Stimulated activated CD4-positive, alpha-beta T cell treated with anti-CD3 and anti-CD28 coated beads, Interleukin-4, amount 100 ng/mL, for 4 hours (primary cell): ENCODE measurements at places on chromosomes 5 and 9.

GRCh38 chr5:135829681-135830383, 4.6 kb upstream of the SLC25A48 start:
- peak; percentile 16 for DNase-seq

- DNase-seq, result no peak
Measured at GRCh38 chr5:133316346-133317343, 264.8 kb downstream of the HSPA4 start.

DNA sequence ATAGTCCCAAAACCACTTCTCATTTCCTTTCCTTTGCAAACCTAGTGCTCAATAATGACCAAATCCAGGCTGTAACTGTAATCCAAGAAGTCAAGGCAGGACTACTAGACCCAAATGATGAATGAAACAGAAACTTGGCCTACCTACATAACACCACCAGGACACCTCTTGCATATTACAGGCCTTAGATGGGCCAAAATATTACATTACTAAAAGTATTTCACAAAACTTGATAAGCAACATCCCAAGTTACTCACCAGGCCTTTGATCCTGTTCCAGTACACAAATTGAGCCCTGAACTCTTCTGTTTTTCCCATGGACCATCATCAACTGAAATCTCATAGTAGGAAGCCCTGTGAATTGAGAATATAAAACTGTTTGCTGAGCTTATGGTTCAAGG, 34.8 kb downstream of the NADK2 start:
- no peak for DNase-seq

DNA sequence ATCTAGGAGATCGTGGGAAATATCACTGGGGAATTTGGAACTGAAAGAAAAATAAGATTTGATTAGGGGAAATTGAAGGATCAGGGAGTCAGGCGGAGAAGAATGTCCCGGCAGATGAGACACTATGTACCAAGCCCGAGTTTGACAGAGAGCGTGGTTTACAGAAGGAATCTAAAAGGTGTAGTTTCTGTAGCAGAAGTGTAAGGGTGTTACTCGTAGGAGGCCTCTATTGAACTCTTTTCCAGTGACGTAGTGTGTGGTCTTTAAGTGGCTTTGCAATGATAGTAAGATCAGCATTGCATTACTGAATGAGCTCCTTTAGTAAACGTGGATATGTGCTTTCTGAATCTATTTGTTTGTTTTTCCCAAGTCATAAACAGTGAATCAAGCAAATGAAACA, 59.3 kb upstream of the CDKN2B start:
- no peak for DNase-seq

- DNase-seq, result no peak
Measured at GRCh38 chr5:74766418-74766848, 484 bp downstream of the GFM2 start.

- no peak for DNase-seq
Measured at GRCh38 chr9:77604316-77604715, 43.8 kb downstream of the GNA14 start.

DNA sequence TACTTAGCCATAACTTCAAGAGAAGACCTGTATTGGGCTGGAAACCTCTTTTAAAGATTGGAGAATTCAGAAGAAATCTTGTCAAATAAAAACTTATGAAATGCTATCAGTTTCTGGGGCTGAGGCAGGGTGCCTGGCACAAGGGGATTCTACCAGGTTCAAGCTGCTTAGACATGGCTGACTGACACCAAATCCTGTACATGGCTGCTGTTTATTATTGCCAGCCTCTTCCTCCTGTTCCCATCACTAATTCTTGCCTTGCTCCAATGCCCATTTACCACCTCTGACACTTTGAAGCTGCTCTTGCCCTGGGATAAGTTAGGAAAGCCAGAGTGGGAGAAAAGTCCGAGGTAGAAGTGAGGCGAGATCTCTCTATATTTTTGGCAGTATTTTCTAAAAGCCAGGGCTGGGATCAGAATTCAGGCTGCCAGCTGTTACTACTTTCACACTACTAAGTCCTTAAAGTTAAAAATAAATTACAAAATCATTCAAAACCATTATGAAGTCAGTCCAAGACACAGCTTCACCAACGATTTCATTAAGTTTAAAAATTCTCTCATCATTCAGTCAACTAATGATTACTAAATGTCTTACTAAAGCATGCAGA, 66.3 kb upstream of the TNFAIP8 start:
- DNase-seq, result no peak

DNA sequence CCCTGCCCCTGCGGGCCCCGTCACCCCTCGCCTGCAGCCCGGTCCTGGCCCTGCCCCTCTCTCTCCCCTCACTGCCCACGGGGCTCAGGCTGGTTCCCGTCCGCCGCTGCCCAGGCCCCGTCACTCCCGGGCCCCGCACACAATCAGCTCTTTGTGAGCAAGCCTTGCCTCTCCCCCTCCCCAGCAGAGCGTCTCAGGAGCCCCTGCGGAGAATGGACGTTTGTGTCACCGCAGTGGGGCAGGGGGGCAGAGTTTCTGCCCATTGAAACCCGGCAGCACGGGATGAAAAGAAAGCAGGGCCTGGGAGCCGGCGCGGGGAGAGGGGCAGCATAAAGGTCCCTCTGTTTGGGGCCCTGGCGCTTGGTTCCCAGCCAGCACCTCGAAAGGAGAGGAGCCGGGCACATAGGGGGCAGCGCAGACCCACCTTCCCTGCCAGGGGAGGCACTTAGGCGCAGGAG, 13.5 kb upstream of the NUP214 start:
- no peak for DNase-seq

GRCh38 chr5:14218897-14219573, 75.9 kb downstream of the TRIO start:
- DNase-seq, result no peak

GRCh38 chr9:31028137-31028536, 1356.3 kb upstream of the ACO1 start:
- no peak for DNase-seq

DNA sequence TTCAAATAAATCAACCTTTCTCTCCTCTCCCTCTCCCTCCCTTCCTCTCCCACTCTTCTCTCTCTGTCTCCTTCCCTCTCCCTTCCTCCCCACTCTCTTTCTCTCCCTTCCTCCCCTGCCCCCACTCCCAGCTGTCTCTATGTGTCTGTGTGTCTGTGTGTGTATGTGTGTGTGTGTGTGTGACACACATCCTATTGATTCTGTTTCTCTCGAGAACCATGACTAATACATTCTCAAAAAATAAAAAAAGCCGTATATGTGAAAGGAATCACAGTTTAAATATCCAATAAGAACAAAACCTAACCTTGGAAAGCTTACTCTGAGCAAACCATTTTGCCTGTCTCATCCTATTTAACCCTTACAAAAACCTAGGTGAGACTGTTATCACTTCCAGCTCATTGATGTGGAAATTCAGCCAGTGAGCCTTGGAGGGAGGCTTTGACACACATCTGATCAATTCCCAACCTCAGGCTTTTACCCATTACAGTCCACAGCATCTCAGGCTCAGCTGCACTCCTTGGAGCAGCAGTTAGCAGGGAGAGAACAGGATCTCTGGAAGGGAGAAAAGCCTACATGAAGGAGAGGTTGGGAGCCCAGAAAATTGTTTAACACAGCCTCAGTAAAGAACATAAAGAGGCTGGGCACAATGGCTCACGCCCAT, 8.3 kb downstream of the HSD17B3 start:
- no peak for DNase-seq

DNA sequence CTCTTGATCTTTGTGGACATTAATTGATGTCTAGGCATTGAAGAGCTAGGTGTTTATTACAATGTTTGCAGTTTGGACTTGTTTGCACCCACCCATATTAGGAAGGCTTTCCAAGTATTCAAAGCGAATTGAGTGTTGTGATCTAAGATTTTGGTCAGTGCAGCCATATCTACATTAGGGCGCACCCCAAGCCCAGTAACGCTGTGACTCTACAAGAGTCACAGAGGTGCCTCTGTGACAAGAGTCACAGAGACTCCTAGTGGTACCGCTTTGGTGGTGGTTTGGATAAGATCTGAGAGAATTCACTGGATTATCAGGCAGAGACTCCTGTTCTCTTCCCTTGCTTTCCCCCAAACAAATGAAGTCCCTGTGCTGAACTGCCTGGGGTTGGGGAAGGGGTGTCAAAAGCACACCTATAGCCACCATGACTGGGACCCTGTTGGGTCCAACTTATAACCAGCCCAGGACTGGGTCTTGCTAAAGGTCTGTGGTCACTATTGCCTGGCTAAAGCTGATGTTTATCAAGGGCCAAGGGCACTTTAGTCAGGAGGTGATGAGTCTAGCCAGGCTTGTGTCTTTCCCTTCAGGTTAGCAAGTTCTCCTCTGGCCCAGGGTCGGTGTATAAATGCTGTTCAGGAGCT, 114.1 kb upstream of the RIOK2 start:
- DNase-seq, result no peak

DNA sequence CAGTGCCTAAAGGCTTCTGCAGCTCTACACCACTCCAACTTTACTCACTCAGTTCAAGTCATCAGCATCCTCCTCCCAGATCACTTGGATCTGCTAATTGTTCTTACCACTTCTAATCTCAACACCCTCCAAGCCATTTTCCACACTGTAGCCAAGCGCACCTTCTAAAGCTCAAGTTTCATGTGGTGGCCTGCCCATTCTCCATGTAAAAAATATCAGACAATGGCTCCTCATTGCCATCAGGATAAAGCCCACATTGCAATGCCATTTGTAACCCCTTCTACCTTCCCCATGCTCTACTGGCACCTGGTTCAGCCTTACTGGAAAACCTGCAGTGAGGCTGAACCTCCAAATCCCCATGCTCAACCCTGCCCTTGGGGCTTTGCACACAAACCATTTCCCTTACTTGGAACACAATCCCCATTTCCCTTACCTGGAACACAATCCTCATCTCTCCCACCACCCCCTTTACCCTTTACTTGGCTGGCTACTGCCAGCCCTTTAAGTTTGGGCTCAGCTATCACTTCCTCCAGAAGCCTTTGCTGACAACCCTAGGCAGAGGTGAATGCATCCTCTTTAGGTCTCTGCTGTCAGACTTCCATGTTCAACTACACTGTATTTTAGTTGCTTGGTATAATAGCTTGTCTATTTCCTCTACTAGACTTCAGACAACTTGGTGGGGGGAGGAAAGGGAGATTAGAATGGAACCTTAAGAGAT, 220.0 kb downstream of the TSSK1B start:
- no peak for DNase-seq

DNA sequence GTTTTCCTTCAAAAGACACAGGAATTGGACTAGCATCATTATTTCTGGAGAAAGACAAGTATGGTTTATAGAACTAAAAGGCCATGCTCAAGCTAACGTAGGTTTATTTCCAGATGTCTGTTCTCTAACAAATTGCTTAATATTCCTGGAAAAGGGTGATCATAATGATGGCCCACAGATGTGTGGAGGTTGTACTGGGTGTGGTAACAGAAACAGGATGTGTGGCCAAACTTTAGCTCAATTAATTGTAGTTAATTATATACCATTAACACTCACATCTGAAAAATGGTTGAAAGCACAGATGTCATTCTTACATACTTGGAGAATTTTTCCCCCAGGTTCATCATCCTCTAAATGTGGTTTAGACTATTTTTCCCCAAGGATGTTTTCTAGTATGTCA, 292.7 kb upstream of the RASA1 start:
- no peak for DNase-seq

DNA sequence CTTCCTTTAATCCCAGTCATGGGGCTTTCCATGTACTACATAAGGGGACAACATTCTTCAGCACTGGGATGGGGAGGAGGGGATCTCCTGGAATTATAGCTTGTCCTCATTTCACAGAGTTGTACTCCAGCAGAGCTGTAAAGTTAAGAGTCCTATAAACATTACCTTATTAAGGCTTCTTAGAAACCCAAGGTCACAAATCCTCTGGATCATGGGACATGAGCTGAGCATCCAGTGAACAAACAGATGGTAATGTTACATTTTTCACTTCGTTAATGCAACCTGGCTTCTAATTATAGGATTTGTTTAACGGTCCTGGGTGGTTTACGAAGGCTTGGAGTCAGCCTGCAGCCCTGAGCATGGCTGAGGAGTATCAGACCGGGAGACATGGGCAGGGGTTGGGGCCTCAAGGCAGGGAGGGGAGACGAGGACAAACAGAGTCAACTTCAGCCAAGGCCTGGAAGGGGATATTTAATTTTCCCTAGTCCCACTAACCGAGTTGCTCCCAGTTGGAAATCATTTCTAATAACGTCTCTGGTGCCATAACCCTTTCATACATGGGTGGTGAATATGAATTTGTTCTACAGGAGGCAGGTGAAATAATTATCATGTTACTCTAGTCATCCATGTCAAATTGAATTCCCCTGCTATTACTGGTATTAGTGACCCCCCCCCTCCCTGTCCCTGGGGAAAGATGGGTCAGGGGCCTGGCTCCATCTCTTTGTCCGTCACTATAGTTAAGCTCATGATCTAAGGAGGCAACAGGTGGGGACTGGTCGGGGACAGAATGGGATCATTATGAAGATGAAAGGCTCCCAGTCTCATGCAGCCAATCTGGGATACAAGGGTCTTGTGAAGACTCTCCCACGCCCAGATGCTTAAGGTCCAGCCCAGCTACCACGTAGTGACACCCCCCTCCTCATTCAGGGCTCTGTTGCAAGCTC, 10.7 kb upstream of the IL17B start:
- DNase-seq, result no peak

GRCh38 chr5:56641635-56642260, 173.6 kb upstream of the MAP3K1 start:
- no peak for DNase-seq

DNA sequence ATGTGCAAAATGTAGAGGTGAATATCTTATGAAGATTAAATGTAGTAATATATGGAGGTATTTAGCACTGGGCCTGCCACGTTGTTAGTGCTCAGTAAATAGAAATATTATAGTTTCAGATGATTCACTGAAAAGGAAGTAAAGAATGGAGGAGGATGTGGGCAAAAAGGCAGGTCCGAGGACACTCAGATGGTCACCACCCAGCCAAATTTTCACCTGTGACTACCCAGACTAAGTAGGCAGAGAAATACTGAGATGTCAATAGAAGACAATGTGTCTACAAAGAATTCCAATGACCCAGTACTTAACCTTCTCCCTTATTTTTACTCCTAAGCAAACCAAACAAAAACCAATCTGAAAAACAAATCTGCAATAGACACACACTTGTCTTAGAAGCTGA, 70.3 kb upstream of the ATP10B start:
- no peak for DNase-seq

- DNase-seq, result no peak
Measured at GRCh38 chr9:2872931-2873323, 29.0 kb upstream of the PUM3 start.

DNA sequence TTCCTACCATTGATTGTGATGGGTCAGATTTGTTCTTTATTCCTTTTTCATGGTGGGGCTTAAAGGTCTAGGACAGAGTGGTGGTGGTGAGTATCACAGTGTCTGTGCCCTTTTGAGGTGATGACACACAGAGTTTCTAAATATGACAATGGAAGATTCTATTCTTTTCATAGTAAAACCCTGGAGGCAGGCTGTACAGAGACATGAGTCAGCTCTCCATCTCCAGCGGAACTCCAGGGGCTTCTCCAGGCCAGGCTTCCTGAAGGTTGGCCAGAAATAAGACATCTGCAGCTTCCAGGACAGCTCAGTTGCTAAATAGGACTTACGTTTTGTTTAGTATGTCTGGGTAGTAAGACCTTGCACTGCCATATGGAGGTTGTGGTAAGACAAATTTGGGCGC, 229.5 kb downstream of the CD180 start:
- DNase-seq, result no peak
